Effector memory CD4-positive, alpha-beta T cell (primary cell): ENCODE measurements at places on chromosomes 5 and 9.

- H3K4me3 ChIP-seq, result peak within 1 kb of the TSS; percentile 96
- DNase-seq, result peak; percentile 58
- H3K27ac ChIP-seq, result peak within 1 kb of the TSS; percentile 96
- no peaks in the 10 kb centered on the region for H3K36me3 ChIP-seq
These were observed at the start of gene GPR107 for GRCh38 chr9:130053504-130054324. GPR107 (plus strand) TSS chr9:130053906; CDS start chr9:130053933, 27 bp downstream.

DNA sequence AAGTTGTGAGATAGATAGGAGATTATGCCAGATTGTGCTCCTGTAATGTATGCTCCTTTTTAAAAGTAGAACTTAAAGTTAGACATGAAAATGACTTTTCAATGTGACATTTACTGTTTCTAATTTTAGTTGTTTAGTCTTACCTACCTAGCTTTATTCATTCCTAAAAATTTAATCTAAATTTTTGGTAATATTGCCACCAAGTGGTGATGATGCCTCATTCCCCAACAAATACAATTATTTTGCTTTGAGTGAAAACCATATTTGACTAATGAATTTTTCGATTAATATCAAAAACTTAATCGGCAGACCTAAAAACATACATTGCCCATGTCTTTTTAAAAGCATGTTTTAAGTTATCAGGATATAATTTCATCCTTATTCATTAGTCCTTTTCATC is 25.6 kb downstream of the PPWD1 start:
- H3K36me3 ChIP-seq, result peaks cover 67% of the 10 kb centered on the region
- no peak for DNase-seq
- no peaks in the 10 kb centered on the region for H3K4me1 ChIP-seq

- no peak overlapping the region for H3K4me3 ChIP-seq
- H3K27ac ChIP-seq, result no peak overlapping the region
- no peaks in the 10 kb centered on the region for H3K4me1 ChIP-seq
- H3K36me3 ChIP-seq, result no peaks in the 10 kb centered on the region
These were observed 93.4 kb upstream of the CCDC112 start for GRCh38 chr5:115389799-115390382.

DNA sequence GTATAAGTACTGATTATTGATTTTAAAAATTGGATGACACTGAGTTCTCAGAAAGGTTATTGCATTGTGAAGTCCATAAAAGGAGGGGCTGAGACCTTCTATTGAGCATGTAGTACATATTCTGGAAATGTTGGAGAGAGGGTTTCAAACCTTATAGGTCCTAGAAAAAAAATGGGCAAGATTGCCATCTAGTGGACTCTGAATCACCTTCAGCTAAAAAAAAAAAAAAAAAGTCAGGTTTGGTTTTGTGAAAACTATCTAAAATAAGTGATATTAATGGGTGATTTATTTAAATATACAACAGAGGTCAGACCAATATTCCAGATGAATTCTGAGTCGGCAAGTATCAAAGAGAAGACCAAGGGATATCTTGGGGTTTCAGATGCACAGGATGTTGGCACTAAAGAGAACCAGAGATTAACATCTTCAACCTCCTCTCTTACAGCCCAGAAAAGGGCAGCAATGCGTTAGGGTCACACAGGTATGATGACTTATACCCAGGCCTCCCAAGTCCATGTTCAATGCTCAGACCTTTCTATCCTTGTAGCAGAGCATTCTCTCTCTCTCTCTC is 109.8 kb upstream of the NMUR2 start:
- H3K36me3 ChIP-seq, result no peaks in the 10 kb centered on the region
- DNase-seq, result no peak
- H3K4me3 ChIP-seq, result no peak overlapping the region
- no peak overlapping the region for H3K27ac ChIP-seq
- no peaks in the 10 kb centered on the region for H3K27me3 ChIP-seq
- no peaks in the 10 kb centered on the region for H3K4me1 ChIP-seq

DNA sequence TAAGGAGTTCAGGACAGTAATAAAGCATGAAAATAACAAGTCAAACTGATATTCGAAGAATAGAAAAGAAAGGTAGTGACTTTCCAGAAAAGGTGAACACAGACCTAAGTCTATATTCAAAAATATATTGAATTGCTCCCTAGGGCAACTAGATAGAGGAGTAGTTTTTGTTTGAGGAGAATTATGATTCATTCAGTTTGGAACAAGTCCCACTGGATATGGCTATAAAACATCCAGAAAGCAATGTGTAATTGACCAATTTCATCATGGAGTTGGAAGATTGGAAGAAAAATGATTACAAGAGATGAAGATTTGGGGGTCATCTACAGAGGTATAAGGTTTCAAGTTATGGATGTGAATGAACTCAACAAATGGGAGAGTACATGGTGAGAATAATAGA is 117.5 kb upstream of the ZNF462 start:
- H3K27me3 ChIP-seq, result no peaks in the 10 kb centered on the region
- no peaks in the 10 kb centered on the region for H3K4me1 ChIP-seq
- no peak overlapping the region for H3K27ac ChIP-seq
- H3K4me3 ChIP-seq, result no peak overlapping the region

DNA sequence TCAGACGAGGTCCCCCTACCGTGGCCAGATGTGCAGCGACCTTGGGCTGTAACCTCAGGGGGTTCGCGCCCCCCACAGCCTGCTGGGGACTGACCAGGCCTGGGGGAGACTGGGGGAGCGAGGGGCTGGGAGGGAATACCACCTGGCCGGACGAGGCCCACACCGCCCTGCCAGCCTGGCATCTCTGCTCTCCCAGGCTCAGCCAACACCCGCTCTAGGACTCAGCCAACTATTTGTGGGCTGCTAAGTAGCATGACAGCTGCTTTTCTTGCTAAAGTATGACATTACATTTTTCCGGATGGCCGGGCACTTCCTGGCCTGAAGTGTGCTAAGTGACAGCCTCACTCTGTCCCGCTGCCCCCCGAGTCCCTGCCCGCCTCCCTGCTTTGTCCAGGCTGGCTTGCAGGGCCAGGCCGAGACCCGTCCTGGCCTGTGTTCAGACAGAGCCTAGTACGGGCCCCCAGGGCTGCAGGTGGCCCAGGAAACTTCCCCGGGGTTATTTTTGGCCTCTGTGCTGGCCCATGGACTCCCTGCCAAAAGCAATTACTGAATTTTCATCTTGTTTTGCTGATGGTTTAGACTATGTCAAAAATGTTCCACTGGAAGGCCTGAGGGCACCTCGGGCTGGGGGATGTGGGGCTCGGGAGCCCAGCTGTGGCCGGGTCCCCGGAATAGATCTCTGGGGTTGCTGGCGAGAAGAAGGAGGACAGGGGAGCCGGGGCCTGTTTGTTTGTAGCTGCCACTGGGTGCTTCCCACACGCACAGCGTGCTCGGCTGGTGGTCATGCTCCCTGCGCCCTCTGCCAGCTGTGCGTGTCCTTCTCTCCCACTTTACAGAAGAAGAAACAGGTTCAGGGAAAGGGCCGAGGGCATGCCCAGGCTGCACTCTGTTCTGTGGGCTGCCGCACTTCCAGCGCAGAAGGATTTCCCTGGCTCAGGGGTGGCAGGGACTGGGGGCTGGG is 13.4 kb upstream of the SLC2A6 start:
- H3K36me3 ChIP-seq, result no peaks in the 10 kb centered on the region
- DNase-seq, result no peak
- H3K4me3 ChIP-seq, result no peak overlapping the region

DNA sequence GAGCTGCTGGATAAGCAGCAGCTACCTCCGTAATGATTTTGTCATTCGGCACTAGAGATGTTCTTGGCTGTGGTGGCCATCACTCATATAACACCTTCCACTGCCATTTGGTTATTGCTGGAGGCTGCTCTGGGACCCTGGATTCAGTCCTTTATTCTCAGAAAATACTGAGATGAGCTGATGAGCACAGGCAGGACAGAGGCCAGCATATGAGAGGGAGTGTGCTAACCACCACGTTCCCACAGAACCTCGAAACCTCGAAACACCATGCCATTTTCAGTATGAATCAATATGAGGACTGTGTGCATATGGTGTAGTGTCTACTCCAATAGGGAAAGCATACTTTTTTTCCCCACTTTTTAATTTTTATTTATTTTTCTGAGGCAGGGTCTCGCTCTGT is 56.6 kb downstream of the ADAM19 start:
- H3K27ac ChIP-seq, result no peak overlapping the region
- DNase-seq, result no peak
- peaks cover 5% of the 10 kb centered on the region for H3K4me1 ChIP-seq
- H3K4me3 ChIP-seq, result no peak overlapping the region

DNA sequence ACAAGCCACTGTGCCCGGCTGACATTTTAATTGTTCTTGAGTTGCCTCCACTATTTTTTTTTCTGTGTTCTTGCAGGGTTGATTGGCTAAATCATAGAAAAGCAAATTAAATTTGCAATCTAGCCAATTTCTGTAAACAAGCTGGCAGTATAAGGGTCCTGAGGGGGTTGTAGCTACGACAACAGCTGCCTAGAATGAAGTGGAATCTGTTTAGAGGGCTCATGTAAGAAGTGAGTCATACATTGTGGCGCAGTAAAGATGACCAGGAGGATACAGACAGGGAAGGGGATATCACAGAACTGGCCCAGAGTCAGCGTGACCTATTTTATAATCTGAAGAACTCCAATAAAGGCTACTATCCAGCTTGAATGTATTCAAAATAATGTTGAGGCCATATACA is 82.2 kb upstream of the TLE1 start:
- H3K4me3 ChIP-seq, result no peak overlapping the region
- DNase-seq, result no peak
- no peaks in the 10 kb centered on the region for H3K36me3 ChIP-seq
- no peaks in the 10 kb centered on the region for H3K4me1 ChIP-seq
- no peaks in the 10 kb centered on the region for H3K27me3 ChIP-seq
- H3K27ac ChIP-seq, result no peak overlapping the region

DNA sequence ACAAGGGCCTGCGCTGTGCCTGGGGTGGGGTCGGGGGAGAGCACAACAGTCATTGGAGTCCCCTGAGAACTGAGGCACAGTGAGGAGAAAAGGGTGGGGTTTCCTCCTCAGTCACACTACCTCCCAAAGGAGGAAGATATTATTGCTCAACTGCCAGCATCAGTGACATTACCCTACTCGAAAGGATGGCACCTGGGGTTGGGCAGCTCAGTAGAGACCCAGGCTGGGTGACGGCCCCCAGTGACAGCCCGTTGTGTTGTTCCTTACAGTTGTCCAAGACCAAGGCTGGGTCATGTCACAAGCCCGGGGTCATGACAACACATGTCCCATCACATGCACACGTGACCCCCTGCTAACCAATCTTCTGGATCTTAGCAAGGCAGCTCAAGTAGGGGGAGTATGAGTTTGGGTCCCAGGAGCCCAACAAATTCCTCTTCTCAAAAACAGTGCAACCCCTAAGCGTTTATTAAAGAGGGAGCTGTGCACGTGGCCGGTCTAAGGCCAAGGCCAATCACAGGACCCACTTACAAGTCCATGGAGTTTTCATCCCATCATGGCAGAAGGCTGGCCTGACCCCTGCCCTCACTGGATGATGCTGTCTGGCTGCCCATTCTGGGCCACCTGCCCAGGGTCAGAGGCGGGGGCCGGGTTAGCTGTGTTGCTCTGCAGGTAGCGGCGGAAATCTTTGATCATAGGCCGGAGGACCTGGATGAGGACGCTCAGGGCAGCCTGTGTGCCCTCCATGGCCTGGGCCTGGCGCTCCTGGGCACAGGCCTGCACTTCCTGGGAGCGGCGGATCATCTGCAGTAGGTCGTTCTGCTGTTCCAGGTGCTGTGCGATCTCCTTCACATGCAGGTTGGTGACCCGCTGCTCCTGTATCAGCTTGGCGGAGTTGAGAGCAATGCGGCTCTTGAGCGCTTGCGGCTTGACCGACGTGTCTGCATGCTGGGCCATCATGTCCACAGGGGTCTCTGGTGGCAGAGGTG is 4.0 kb downstream of the NAIF1 start:
- no peaks in the 10 kb centered on the region for H3K36me3 ChIP-seq
- H3K4me1 ChIP-seq, result peaks cover 54% of the 10 kb centered on the region
- no peak for DNase-seq

GRCh38 chr5:158164296-158165047 is 305.5 kb upstream of the CLINT1 start:
- H3K27ac ChIP-seq, result no peak overlapping the region
- no peaks in the 10 kb centered on the region for H3K36me3 ChIP-seq
- H3K4me1 ChIP-seq, result no peaks in the 10 kb centered on the region
- no peak for DNase-seq

GRCh38 chr5:11357928-11358327 is 546.3 kb downstream of the CTNND2 start:
- no peaks in the 10 kb centered on the region for H3K36me3 ChIP-seq
- no peaks in the 10 kb centered on the region for H3K27me3 ChIP-seq
- H3K27ac ChIP-seq, result no peak overlapping the region
- DNase-seq, result no peak
- no peaks in the 10 kb centered on the region for H3K4me1 ChIP-seq

DNA sequence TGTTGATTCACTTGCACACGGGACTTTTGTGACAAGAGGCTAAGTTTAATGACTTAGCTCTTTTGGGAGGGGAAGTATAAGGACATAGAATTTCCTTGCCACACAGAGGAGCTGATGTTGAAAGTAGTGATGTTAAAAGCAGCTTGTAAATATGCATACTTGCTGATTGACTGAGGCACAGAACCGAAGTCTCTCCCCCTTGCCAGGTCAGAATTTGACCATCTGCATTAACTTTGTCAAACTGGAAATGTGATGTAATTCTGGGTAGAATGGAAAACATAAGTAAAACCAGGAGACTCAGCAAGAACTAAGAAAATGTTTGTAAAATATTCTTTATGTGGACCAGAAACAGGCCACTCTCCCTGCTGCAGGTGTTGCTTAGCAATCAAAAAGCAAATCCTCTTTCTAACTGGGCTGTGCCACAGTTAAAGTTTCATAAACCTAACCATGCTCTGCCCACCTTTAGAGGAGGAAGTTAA is 284.2 kb downstream of the NR3C1 start:
- H3K27me3 ChIP-seq, result no peaks in the 10 kb centered on the region
- no peak for DNase-seq
- no peaks in the 10 kb centered on the region for H3K4me1 ChIP-seq
- H3K27ac ChIP-seq, result no peak overlapping the region
- no peaks in the 10 kb centered on the region for H3K36me3 ChIP-seq

DNA sequence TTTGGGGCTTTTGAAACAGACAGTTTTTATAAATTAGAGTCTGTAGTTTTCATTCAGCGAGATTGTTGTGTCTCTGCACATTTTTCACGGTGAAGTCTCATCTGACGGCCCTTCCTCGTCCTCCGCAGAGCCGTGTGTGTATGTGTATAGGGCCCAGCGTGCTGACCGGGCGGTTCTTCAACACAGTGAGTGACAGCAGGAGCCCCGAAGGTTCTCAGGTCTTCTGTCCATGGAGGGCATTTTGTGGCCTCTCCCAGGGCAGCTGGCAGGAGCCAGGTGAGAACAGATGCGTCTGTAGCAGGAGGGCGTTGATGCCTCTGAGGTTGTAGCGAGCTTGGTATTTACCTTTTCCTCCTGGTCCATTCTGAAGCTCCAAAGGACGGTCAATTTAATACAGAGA is 116.0 kb upstream of the LPCAT1 start:
- no peak for DNase-seq
- H3K4me1 ChIP-seq, result peaks cover 4% of the 10 kb centered on the region
- H3K27me3 ChIP-seq, result peaks cover 19% of the 10 kb centered on the region
- no peak overlapping the region for H3K27ac ChIP-seq
- H3K4me3 ChIP-seq, result no peak overlapping the region
